ENCODE measurements at places on chromosomes 11 and 22.
A peak's percentile ranks its signal among the peaks of the same experiment; 100 is the strongest.

DNA sequence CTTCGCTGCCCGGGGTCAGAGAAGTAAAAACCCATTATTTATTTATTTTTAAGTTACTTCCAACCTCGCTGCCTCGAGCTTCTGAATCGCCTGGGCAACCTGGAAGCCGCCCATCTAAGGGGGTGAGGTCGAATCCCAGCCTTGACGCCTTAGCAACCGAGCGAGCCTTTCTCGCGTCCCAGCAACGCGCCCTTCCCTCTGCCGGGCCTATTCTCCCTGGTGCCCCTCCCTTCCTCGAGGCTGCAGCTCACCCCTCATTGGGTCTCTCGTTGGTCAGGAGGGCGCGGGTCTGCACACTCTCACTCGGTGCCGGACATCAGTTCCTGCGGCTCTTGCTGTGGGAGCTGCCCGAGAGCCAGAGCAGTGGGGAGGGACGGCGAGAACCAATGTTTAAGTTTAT, at the start of gene CCDC81:
Gene CCDC81, plus strand, starts transcription at position 302 of the 400 bp plus-strand sequence. CDS start 277 bp downstream, outside the sequence.
- DNase-seq: peak; percentile 48

- no peak for DNase-seq
These were observed 8.2 kb downstream of the ZBED4 start for GRCh38 chr22:49861642-49862495.

- DNase-seq: no peak
These were observed 62.4 kb upstream of the ZBED5 start for GRCh38 chr11:10920205-10920604.

GRCh38 chr22:46971099-46971763, 208.8 kb downstream of the TBC1D22A start:
- DNase-seq: peak; percentile 60

DNA sequence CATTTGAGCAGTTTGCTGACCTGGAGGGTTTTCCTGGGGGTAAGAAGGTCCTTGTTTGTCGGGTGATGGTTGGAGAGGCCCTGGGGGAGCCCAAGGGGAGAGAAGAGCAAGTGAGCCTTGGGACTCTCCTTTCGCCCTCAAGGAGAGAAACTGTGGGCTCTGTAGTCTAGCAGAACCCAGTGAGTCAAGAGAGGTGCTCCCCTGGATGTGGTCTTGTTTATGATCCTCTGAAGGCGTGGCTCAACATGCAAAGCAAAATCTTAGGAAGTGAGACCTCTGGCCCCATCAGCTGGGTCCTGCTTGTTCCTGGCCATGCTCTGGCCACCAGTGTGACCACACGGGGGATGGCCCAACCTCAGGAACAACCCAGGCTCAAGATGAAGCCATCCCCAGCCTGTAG, 66.5 kb upstream of the ALX4 start:
- DNase-seq: no peak

DNA sequence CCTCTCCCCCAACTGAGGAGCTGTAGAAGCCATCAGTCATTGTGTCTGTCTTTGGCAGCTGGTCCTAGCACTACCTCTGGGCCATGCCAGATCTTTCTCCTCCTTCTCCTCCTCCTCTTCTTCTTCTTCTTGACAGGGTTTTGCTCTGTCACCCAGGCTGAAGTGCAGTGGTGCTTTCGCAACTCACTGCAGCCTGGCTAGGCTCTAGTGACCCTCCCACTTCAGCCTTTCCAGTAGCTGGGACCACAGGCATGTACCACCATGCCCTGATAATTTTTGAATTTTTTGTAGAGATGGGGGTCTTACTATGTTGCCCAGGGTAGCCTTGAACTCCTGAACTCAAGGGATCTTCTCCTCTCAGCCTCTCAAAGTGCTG, 50.1 kb upstream of the SHANK2 start:
- DNase-seq: no peak

DNA sequence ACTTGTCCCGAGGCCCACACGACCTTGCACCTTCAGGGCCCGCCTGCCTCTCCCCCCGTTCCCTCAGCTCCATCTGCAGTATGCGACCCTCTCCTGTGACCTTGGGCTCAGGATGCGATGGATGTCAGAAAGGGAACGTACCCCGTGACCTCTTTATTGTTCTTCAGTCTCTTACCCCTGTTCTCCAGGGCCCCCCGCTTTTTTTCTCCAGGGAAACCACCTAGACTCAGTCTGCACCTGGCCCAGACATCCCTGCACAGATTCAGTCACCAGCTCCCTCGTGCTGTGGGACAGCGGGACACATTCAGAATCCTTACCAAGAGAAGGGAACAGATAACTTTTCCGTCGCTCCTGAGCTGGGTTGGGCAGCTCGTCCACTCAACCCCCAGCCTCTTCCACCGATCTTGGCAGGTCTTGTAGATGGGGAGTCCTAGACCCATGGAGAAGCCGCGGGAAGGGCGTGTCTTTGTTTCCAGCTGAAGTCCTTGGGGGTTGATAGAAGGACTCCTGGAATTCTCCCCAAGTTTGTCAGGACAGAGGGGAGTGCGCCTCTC, 1.4 kb upstream of the PHOX2A start:
- DNase-seq: no peak

GRCh38 chr22:45497351-45498145, 5.1 kb upstream of the FBLN1 start:
- DNase-seq: no peak

GRCh38 chr22:20885557-20886323, 26.9 kb downstream of the SNAP29 start:
- DNase-seq: peak; percentile 74
